ENCODE measurements at places on chromosomes 2 and 18.
A peak's percentile ranks its signal among the peaks of the same experiment; 100 is the strongest.

DNA sequence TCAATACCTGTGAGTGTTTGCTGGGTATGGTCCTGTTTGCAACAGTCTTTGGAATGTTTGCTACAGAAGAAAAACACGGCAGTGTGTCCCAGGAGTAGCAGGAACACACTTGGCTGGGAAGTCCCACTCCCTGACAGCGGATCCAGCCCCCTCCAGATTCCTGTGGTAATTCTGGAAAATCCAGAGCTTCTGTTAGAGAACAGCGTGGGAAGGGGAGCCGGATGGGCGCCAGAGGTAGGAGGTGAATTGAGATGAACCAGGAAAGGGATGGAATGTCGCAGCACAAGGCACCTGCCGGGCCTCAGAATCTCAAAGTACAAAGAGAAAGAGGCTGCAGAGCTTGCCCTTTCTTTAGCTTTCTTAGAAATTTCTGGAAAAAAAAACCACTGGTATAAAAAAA is 221.9 kb downstream of the MYT1L start:
- no peak for DNase-seq

DNA sequence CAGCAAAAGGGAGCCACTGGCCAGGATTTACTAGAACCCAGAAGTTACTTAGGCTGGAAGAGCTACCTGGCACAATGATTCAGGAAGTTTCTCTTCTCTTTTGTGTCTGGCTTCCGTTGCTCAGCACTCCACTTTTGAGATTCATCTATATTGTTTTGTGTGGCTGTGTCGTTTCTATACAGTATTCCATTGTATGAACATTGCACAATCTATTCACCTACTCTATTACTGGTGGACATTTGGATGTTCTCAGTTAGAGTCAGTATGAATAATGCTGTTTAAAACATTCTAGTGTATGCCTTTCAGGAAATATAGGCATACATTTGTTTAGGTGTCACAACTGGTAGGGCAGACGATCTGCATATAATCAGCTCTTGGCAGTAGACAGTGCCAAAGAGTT is 36.3 kb upstream of the EPHA4 start:
- DNase-seq, result no peak

DNA sequence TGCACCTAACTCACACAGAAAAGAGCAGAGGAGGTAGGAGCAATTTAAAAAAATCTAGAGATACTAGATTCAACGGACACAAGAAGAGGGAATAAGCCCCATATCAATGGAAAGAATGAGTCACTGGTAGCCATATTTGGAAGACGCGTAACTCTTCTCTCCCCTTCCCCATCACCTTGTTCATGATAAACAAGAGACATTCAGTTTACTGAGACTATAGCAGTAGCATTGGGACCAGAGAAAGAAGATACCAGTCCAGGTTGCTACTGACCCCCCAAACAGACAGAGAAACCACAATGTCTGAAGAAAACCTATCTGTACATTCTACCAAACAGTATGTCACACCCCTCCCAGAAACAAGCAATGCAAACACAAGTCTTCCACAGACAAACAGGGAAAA is 81.1 kb downstream of the SLC66A3 start:
- DNase-seq, result no peak

DNA sequence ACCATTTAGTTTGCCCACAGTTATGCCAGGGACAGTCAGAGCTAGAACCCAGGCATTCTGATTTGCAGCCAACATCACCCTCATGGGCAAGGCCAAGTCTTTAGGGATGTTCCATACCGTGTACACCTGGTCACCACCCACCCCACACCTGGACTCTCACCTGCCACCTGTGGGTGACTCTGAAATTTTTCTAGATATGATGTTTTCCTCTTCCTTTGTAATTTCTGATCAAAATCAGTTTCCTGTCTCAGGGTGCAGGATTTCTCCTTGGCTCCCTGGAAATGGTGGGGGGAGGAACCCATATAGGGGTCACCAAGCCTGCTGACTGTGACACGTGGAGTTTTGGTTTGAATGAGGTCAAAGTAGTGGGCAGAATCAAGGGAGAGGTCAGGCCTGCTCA is 138.2 kb downstream of the ACOXL start:
- no peak for DNase-seq

GRCh38 chr2:60573251-60573650 is 19.8 kb upstream of the BCL11A start:
- no peak for DNase-seq

GRCh38 chr2:100880730-100881129 is 60.8 kb downstream of the NPAS2 start:
- no peak for DNase-seq

GRCh38 chr2:119246884-119247843 is 23.5 kb downstream of the STEAP3 start:
- no peak for DNase-seq

DNA sequence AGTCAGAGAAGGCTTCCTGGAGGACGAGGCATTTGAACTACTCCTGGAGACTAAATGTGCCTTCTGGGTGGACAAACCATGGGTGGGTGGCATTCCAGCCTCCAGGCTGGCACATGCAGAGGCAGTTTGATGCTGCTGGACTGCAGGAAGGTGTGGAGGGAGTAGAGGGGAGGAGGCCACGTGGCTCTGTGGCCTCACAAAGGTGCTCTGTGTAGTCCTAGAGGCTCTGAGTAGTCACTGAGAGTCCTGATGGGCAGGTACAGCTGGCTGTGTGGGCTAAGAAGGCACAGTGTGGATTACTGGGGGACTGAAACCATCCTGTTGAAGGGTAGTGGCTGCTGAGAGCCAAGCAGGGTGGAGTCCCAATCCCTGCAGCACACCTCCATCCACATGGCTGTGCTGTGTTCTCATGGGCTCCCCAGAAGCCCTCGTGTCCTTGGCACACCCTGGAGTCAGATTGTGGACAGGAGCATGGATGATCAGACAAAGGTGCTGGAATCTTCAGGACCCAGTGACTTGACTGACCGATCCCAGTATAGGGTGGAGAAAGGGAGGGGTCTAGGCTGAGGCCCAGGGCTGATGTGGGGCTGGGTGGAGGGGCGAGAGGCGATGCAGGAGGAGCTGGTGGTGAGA is 87.4 kb upstream of the HS6ST1 start:
- no peak for DNase-seq

- no peak for DNase-seq
These were observed 21.6 kb downstream of the TRPM8 start for GRCh38 chr2:233938676-233939370.

- DNase-seq, result no peak
These were observed 12.4 kb downstream of the PTPRN start for GRCh38 chr2:219296631-219297391.

DNA sequence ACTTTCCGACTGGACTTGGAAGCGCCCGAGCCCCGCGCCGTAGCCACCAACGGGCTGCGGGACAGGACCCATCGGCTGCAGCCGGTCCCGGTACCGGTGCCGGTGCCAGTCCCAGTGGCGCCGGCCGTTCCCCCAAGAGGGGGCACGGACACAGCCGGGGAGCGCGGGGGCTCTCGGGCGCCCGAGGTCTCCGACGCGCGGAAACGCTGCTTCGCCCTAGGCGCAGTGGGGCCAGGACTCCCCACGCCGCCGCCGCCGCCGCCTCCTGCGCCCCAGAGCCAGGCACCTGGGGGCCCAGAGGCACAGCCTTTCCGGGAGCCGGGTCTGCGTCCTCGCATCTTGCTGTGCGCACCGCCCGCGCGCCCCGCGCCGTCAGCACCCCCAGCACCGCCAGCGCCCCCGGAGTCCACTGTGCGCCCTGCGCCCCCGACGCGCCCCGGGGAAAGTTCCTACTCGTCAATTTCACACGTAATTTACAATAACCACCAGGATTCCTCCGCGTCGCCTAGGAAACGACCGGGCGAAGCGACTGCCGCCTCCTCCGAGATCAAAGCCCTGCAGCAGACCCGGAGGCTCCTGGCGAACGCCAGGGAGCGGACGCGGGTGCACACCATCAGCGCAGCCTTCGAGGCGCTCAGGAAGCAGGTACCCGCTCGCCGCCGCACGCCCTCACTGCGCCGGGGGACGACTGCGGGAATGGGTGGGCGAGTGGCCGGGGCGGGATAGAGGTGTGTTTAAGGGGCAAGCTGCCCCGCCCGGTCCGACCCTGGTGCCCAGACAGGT is 713 bp downstream of the ATOH8 start:
- peak; percentile 45 for DNase-seq

DNA sequence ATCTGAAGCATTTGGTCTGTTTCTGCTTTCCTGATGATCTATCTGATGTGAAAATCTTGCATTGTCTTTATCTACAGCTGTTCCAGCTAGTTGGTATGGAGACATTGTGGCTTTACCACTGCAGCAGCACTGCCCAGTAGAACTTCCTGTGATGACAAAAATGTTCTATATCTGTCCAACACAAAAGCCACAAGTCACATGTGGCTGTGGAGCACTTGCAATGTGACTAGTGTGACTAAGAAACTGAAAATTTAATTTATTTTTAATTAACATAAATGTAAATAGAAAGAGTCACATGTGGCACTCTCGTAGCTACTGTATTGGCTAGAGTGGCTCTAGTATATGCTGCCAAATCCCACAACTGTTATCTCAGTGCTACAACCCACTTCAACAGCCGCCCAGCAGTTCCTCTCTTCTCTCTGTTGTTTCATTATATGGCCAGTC is 425.7 kb downstream of the SETBP1 start:
- DNase-seq, result no peak

Measured in HCEC 1CT (cell line).